Stimulated activated CD4-positive, alpha-beta T cell treated with anti-CD3 and anti-CD28 coated beads, Interleukin-1b, Interleukin-23, amount 100 ng/mL, for 24 hours (primary cell): ENCODE measurements at places on chromosomes 7 and 10.

DNA sequence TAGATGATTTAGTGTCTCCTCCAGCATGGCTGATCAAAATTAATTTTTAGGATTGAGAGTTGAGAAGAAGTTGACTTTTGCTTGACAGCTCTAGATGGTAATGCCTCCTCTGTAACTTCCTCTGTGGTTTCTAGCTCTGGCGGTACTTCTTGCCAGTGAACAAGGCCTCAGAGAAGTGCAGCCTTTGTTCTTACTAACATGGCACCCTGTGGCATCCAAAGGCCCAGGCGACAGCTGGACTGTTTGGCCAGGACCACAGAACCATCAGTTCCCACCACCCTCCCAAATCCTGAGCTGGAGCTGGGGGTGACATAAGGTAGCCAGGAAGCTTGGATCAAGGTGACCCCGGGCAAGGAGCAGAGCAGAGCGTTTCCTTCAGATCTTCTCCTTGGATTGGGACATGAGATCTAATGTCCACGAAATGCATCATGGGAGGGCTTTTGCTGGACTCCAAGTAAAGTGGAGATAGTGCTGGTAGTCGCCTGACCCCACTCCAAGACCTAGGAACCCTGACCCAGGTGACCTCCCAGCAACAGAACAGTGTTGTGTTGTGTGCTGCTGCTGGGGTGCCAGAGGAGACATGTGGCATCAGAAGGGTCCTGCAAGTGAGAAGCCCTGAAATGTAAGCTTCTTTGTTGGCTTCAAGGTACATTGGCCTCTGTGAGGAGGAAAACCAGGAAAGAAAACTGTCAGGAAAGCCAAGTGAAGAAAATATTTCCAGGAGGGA lies 41.8 kb downstream of the APBB1IP start:
- no peak for DNase-seq

DNA sequence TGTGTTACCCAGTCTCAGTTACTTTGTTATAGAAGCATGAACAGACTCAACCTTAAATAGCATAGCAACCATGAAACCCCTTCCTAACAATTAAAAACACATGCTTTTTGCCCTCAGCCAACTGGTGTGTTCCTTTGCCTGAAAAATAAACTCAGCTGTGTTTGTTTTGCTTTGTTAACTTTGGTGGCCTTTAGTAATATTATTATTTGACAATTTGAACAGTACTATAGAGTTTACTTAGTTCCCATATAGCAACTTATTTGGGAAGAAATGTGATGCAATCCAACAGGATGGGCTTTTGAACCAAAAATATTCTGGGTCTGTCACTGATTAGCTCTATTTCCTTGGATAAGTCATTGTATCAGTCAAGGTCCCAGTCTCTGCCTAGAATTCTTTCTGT lies 22.5 kb upstream of the MKLN1 start:
- DNase-seq = no peak

- no peak for DNase-seq
Measured at GRCh38 chr10:108427146-108427545, 1262.6 kb upstream of the SORCS1 start.

GRCh38 chr10:35399414-35400009 lies 63.2 kb downstream of the CCNY start:
- DNase-seq = no peak

DNA sequence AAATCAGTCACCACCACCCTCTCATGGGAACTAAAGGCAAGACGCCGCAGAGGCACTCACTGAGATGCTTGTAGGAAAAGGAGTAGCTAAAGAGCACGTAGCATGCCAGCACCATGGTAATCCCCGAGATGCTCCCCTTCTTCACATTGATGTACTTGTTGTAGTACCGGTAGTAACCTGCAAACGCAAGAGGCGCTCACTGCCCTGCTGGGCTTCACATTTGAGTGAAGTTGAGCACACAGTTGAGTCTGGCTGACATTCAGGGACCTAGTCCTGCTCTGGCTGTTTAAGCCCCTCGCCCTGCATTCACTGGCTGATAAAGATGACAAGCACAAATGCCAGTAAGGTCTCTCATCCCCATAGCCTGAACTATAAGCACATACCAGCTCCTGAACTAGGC lies 6.9 kb downstream of the ATP5MF start:
- DNase-seq = no peak

DNA sequence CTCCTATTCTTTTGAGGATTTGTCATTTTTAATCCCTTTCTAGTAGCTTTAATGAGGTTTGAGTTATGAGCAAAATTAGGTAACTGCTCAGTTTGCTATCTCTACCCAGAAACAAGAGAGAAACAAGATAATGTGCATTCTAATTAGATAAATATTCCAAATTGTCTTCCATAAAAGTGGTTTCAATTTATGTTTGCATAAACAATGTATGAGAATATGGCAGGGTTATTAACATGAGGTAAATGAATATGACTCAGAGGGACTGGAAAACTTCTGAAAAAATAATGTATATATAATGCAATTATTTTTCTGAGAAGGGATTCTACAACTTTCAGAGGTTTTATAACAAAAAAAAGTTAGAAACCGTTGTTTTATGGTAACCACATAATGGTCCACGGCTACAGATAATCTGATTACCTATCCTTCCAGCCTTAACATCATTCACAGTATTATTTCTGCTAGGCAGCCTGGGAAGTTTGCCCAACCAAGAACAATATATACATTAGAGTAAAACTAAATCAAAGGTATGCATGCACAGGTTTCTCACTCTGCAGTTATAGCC lies 101.2 kb downstream of the CRPPA start:
- no peak for DNase-seq

DNA sequence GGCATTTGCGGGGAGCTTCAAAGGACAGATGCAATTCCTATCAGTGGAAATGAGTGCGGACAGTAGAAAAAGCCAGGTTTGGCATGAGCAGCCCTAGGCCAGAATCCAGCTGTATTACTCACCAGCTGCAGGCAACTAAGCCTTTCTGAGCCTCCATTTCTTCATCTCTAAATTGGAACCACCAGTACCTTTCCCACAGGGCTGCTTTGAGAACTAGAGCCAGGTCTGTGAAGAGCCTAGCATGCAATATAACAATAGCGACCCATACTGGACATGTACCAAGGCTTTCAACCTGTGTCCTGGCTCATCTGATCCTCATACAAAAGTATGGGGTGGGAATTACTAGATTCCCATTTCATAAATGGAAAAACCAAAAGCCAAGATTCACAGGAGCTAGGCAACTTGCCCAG lies 101.0 kb downstream of the GSAP start:
- DNase-seq = no peak

GRCh38 chr7:32204361-32205018 lies 134.3 kb upstream of the PDE1C start:
- no peak for DNase-seq

DNA sequence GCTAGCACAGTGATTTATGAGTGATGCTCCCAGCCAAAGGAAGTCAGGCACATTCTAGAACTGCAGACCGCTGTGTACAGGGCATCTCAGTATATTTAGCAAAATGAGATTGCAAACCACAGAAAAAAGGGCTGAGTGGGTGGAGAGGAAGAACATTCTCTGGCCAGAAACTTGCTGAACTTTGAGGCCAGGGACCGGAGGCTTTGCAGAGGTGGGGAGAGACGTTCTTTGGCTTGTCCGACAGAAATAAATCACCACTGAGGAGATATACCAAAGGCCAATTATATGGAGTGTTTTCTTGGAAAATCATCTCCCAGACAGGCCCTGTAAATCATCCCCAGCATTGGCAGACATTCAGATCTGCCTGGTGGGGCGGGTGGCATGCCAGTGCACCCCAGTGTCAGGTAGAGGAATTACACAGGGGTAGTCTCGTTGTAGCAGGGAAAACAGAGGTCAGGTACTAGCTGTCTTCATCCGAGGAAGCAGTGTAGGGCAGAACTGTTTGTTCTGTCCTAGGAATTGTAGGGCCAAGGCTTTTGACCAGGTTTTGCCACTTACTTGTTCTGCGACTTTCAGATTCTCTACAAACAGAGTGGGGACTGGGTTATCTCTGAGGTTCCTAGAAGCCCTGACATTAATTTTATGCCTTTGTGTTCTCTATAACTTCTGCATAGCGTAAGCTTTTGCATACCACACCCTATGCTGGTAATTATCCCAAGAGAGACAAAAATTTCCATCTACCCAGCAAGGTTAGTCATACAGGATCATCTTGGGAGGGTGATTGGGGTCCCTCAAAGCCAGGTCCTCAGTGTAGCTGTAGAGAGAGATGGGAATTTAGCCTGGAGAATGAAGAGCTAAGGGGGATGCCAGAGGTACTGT lies 655.6 kb downstream of the LRMDA start:
- DNase-seq = no peak

DNA sequence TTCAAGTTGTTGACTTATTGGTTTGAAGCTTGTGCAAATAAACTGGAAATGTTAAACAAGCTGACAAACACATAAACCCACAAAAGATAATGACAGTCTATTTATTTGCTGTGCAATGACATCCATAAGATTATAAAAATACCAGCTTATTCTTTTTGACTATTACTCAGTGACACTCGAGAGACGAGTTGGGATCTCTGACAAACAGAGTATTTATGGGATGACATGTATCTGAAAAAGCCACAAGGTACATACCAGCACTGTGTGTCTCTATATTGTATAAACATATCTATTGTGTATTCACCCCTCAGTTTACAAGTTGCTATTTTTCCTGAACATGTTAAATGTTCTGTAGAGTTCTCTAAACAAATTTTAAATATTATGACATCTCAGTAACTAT lies 88.9 kb downstream of the CHRM2 start:
- no peak for DNase-seq

DNA sequence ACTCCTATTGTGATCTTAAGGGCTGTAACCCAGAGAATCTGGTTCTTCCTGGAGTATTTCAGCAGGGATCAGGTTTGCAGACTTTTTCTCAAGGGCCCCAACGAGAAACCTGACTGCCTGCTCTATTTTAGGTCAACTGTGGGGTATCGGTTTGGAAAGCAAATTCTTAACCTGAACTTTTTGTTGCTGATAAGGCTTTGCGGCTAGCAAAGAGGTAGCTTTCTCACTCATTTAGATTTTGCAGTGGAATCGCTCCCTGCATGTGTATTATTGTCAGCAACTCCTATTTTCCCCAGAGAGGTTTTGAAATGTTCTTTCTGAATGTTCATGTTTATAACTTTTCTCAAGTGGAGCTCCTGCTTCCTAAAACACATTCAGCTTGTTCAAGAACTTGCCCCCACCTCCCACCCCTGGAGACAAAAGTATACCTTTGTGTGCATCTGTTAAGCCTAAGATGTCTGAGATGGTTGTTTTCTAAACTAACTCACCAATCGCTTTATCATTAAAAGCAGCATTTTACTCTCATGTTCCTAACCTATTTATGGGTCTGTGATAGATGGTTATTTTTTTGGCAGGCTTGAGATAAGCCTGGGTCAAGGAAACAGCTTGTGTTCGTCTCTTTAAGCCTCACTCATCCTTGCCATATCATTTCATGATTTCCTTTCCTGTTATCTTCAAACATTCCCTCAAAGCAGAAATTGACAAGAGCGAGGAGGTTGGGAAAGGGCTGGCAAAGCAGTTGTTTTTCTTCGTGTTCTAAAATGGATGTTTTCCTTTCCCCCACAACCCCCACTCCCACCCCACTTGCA lies 129.8 kb downstream of the BAMBI start:
- no peak for DNase-seq

- DNase-seq = no peak
Measured at GRCh38 chr10:25902002-25902401, 32.0 kb upstream of the MYO3A start.

GRCh38 chr10:48568546-48568945 lies 36.3 kb downstream of the ARHGAP22 start:
- no peak for DNase-seq

DNA sequence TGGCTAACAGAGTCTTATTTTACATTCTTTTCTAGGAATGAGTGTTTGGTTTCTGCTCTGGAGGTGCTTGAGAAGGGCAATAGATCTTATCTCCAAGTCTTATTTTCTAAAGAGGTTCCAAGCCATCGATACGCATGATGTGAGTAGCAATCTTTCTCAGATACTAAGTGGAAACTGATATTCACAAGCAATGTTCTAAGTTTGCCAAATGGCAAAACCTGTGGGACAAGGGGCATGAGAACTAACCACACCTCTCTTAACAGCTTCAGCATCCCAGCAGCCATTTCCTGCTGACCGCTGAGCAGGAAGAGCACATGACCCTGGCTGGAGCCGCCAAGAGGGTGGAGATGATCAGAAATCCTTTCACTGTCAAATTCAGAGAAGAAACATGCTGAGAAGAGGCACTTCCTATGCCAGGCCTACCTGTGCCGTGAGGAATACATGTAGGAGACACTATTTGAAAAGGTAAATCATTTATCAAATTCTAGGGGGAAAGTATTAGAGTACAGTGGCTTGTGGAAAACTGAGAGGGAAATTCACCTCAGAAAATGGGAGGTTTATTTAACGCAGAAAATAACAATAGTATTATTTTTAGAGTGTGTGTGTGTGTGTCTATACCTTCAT lies 35.2 kb downstream of the CCDC71L start:
- DNase-seq = no peak

- DNase-seq = no peak
Measured at GRCh38 chr10:76024460-76025123, 593.2 kb downstream of the LRMDA start.

DNA sequence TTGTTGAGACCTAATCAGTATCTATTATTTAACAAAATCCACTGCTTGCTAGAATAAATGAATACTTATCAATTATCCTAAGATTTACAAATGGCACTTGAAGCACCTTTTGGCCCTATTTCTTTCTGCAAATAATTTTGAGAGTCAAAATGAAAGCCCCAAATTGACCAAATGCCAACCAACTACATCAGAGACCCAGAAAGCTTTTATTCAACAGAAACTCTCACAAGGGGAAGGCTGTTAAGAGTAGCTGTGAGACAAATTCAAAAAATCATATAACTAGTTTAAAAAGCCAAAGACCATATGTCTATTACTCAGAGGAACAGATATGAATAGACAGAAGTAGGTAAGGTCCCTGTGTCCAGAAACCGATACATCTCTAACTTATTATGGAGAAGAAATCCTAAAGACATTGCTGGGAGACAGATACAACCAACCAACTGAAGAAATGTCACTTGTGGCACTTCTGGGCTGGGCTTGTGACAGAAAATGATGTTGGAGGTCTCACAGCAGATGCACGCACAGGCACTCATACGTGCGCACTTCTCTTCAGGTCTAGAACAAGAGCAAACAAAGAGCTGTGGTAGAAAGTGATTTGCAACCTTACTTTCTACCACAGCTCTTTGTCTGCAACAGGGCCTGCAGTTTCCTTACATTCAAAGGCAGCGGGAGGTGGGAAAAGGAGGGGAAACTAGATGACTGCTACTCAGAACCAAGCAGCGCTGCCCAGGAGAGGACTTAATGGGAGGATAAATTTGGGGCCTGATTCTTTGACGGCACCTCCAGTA lies 58.6 kb upstream of the KCNIP2 start:
- no peak for DNase-seq

- no peak for DNase-seq
Measured at GRCh38 chr10:43817368-43817767, 168.7 kb upstream of the ZNF32 start.
